ENCODE measurements at places on chromosomes 4 and X. TPM values are rescaled to one million over a fixed set of nuclear protein-coding genes. Genes with fewer than 3 reads are reported as not detected.

The CHST7 gene
- 9.0 TPM for total RNA-seq

The HERC6 gene
- 15.7 TPM for total RNA-seq

The AREG gene
- 11.8 TPM for total RNA-seq

The KIT gene
- 38.1 TPM for total RNA-seq

The PPEF2 gene
- not detected for total RNA-seq

The DOK7 gene
- total RNA-seq, result 7.0 TPM

The MAGEB1 gene
- total RNA-seq, result not detected

The WDR1 gene
- 313 TPM for total RNA-seq

The SLC26A1 gene
- total RNA-seq, result 2.9 TPM

The HMGB3 gene
- 18.1 TPM for total RNA-seq

The CT45A10 gene
- not detected for total RNA-seq

The TMEM31 gene
- 0.38 TPM for total RNA-seq

The MMAA gene
- 18.5 TPM for total RNA-seq

The VCX2 gene
- total RNA-seq, result not detected

The ZNF141 gene
- 26.6 TPM for total RNA-seq

The USP51 gene
- total RNA-seq, result 4.6 TPM

The ABCG2 gene
- 4.7 TPM for total RNA-seq

The UNC5C gene
- 3.1 TPM for total RNA-seq

The XG gene
- 0.50 TPM for total RNA-seq

The PLAC8 gene
- total RNA-seq, result 10.3 TPM

The AWAT2 gene
- total RNA-seq, result not detected

The MAGEB2 gene
- total RNA-seq, result 0.16 TPM

The TLR1 gene
- 18.0 TPM for total RNA-seq

The CCNA2 gene
- total RNA-seq, result 1.4 TPM

The HSD17B13 gene
- total RNA-seq, result not detected

The LRRC66 gene
- total RNA-seq, result 0.44 TPM

The NOX1 gene
- total RNA-seq, result not detected

The COX18 gene
- 15.8 TPM for total RNA-seq

The GATA1 gene
- 0.60 TPM for total RNA-seq

The IL21 gene
- total RNA-seq, result not detected

The SLC34A2 gene
- 694 TPM for total RNA-seq

The GAB3 gene
- 6.4 TPM for total RNA-seq

The KIAA1210 gene
- 0.03 TPM for total RNA-seq

The SGMS2 gene
- 67.7 TPM for total RNA-seq

The SPANXA1 gene
- total RNA-seq, result not detected
